ENCODE measurements at places on chromosomes 12 and 14. TPM values are rescaled to one million over a fixed set of nuclear protein-coding genes. Genes with fewer than 3 reads are reported as not detected.

The GRIN2B gene
- 3.3 TPM for total RNA-seq

The KRT72 gene
- total RNA-seq, result not detected

The SSPN gene
- 22.1 TPM for total RNA-seq

The LMO3 gene
- total RNA-seq, result 16.5 TPM

The INSM2 gene
- total RNA-seq, result not detected

The CNIH1 gene
- 146 TPM for total RNA-seq
